ENCODE measurements at places on chromosomes 2 and 18. TPM values are rescaled to one million over a fixed set of nuclear protein-coding genes. Genes with fewer than 3 reads are reported as not detected.
A peak's percentile ranks its signal among the peaks of the same experiment; 100 is the strongest.

- no peak for DNase-seq
These were observed 257.5 kb upstream of the FN1 start for GRCh38 chr2:215693193-215693998.

GRCh38 chr2:82591718-82592117, 1867.4 kb downstream of the SUCLG1 start:
- DNase-seq = no peak

- no peak for DNase-seq
These were observed 94.2 kb upstream of the EPAS1 start for GRCh38 chr2:46202987-46203386.

- no peak for DNase-seq
These were observed 73.9 kb downstream of the MTCL1 start for GRCh38 chr18:8779251-8779650.

DNA sequence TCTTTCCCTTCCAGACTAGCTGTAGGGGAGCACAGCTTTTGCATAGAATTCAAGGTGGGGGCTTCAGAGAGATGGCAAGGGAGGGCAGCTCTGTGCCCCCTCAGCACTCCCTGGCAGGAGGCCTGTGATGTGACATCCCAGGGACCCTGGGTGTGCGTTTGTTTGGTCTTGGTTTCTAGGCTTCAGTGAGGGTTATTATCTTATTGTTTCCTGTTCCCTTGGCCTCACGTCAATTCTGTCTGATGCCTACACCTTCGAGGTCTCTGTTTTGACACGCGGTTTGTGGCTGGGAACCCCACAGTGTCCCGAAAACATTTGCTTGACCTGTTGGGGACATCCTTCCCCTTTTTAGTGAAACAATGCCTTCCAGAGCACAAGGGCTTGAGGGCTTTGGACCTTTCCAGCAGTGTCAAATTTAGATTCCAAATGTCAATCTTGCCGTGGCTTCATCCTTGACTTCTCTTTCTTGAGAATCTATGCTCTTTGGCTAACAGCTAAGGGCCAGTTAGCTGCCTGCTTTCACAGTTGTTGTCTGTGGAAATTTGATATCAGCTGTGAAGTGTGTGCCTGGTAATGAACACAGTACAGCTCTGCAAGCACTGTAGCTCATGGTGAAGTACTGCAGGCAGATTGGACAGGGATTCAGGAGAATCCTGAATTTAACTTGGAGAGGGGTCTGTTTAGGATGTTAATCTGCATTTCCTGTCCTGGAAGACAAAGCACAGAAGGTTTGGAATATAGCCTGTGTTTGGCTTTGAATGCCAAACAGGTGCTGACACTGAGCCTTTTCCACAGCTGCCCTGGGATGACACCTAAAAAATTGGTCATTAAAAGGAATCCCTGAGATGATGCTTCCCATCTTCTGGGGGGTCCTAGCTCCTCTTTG, 108.2 kb upstream of the CXCR4 start:
- no peak for DNase-seq

GRCh38 chr2:101983928-101984327, 7.8 kb upstream of the IL1R2 start:
- DNase-seq = no peak

DNA sequence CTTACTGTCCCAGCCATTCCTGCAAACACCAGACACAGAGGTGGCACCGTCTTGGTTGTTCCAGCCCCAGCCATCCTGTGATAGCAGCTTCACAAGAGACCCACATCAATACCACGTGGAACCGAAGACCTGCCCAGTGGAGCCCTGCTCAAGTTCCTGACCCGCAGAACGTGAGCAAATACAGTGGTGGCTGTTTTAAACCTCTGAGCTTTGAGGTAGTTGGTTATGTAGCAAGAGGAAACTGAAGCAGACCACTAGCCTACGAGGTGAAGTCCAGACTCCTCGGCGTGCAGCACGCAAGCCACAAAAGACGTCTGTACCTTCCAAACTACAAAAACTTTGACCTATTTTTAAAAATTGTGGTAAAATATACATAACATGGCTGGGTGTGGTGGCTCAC, 96.1 kb upstream of the ODC1 start:
- DNase-seq = no peak

DNA sequence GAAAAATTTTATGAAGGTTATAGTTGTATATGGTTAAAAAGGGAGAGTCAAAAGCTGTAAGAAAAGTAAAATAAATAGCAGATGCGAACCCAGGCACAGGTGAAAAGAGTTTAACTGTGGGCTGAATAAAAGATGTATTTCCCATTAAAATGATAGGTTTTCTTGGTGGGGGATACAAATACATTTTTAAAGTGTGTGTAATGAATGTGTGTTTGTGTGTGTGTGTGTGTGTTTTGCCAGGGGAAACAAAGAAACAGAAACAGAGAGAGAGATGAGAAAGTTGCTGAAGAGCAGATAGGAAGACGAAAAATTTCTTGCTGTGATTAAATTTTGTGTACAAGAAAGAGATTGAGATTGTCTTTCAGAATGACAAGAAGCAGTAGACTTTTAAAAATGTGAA, 12.1 kb downstream of the TFPI start:
- no peak for DNase-seq

DNA sequence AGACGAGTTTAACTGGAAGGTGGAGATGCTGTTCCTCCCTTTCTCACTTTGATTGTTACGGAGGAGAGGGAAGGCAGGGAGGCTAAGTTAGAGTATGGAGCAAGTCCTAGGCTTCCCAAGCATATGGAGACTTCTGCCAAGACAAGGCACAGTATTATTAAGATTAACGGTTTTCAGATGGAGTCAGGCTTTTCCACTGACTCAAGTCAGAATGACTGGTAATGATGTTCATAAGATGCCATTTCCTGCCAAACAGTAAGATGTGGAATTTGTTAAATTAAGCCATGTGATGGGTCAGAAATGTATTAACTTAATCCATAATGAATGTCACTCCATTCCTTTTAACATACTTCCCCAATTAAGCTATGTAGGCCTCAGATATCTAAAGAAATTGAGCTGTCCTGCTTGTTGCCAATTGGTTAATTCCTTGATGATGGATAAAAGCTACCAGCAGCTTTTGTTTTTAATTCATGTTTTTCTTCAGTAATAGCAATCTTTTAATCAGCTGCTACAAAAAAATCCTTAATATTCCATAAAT, 383.7 kb downstream of the ZNF521 start:
- no peak for DNase-seq

DNA sequence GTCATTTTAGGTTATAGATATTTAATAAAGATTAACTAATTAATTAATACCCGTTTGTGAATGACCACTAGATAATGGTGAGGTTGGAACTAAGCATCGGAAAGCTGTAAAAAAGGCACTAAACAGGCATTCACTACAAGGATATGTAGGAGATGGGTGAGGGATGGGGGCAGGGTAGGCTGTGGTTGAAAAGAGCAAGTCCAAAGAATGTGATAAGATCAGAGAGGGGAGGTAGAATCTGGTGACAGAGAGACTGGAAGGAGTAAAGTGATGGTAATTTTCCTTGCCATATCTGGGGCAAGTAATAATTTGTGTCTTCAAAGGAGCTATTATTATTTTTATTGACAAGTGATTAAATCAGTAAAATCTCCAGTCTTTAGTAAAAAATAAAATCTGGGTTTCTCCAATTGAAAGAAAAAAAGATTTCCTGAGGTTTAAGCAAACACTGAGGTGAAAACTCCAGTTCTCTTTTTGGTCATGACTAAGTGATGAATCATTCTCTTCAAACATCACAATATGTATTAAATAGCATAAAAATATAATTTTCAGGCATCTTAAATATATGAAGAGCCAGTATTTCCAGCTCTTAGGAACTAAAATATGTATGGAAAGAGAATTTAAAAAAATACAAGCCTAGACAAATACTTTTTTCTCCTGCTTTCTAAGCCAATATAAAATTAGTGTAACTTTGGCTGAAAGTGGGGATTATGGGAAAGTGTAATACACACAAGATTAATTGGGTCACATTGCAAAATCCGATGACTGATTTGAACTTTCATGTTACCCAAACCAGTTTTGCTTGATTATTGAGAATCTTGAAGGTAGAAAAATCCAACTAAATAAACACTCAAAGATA, 259.1 kb upstream of the RBMS1 start:
- no peak for DNase-seq

GRCh38 chr18:32815881-32816280, 43.1 kb upstream of the KLHL14 start:
- no peak for DNase-seq

- DNase-seq = no peak
These were observed 46.8 kb upstream of the PXDN start for GRCh38 chr2:1791006-1791605.

DNA sequence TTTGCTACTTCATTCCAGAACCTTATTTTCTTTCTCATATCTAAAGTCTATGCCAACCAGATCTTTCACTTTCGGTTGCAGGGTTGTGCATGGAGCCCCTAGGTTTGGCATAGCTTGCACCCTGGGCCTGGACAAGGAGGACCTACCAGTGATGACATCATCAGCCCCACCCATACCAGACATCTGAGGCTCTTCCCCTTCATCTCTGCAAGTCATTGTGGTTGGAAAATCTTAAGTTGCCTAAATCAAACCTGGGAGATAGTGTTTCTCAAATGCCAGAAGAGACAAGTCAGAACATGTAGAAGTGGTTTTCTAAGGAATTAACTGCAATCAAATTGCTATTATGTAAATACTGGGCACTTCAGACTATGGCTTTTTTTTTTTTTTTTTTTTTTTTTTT, 363.3 kb downstream of the ZNF516 start:
- no peak for DNase-seq

GRCh38 chr2:9336241-9336575, 87.1 kb downstream of the ITGB1BP1 start:
- no peak for DNase-seq

DNA sequence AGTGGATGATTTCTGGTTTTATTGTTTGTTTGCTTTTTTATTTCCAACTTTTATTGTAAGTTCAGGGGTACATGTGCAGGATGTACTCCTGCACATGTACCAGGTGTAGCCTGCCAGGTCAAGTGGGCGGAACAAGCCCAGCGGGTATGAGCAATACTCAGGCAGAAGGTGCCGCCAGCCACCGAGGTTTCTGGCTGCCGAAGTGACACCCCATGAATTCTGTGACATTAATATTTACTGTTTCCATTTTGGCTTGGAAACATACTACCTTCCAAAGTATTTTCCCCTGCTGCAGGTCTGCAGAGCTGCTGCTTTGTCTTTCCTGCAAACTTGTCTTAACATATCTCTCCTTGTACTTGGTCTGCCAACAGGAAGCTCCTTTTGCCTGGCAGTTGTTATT, 78.5 kb downstream of the PTPN4 start:
- no peak for DNase-seq

GRCh38 chr2:237923481-237924163, 43.2 kb upstream of the UBE2F start:
- peak; percentile 81 for DNase-seq

DNA sequence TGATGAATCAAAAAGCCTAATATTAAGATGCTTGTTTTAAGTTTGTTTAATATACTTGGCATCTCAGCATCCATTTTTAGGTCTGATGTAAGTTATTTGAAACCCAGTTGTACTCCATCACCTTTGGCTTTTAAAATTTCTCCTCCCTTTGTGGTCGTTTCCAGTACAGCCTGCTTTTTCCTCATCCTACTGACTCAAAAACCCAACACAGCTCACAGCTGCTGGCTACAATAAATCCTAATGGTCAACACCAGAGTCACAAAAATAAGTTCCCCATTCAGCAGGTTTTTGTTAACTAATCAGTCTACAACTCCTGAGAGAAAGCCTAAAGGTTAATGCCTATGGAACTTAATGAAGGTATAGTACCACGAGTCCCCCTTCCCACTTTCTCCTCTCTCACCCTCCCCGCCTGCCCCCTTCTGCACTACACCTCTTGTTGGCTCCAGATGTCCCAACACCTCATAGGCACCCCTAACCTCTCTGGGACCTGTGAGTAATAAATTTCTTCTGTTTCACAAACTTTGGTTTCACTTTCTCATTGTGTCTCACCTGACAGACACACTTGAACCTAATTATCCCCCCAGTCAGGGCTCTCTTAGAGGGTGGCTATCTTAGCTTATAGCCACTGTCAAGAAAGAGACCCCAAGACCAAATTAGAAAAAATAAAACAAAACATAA, 148.6 kb downstream of the GALNT1 start:
- no peak for DNase-seq

GRCh38 chr2:219521066-219521880, 7.0 kb downstream of the ASIC4 start:
- no peak for DNase-seq

DNA sequence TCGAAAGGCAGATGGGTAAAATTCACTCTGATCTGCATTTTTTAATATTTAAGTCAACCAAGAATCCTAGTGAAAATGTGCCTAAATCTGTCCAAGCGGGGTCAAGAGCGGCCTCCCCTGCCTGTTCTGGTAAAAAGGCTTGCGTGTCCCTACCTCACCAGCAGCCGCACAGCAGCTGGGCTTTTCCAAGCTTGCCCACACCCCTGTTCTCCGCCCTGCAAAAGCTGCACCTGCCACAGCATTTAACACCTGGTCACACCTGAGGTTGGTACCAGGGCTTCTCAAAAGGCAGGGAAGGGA, 25.8 kb upstream of the TMEM182 start:
- DNase-seq = no peak

GRCh38 chr2:48279344-48280090, 250.4 kb upstream of the STON1 start:
- no peak for DNase-seq

GRCh38 chr2:231699006-231699405, 9.3 kb upstream of the PTMA start:
- DNase-seq = no peak

DNA sequence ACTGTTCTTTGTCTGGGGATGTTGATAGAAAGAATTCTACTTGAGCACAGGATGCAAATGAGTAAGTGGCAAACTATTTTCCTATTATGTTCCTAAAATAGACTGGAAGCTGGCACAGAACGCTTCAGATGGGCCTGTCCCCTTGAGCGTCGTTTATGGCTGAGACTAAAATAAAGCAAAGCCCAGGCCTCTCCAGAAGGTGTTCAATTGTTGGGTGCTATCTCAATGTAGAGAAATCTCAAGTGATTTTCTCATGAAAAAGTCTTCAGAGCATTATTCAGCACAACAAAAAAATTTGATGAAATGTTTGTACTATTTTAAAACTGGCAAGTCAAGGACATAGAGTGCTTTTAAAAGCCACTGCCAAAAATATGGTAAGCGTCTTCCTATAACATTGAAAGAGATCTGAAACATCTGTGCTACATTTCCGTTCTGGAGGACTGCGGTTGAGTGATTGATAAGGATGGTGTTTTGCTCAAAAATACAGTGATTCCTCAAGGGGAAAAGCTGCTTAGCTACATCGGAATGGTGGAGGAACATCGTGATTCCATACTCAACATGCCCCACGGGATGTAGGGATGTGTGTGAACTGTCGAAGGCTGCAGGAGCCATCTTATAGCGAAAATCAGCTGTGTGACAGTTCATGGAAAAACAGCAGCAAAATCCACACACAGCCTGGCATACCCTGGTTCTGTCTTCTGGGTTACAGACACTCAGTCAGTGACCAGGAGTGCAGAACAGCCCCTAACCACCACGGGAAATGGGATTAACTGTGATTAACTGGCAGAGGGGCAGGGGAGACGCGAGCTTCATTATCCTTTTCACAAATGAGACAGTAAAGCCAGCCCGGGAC, 10.4 kb upstream of the LRRFIP1 start:
- DNase-seq = no peak

GRCh38 chr2:74406035-74406434, 15.4 kb downstream of the C2orf81 start:
- no peak for DNase-seq

GRCh38 chr18:49114556-49114955, 163.8 kb upstream of the SMAD7 start:
- DNase-seq = no peak

GRCh38 chr2:47218899-47219525, 63.9 kb upstream of the STPG4 start:
- no peak for DNase-seq

Gene MAP2
- total RNA-seq = 18.7 TPM

Gene TTLL4
- 17.1 TPM for total RNA-seq

Gene AGXT
- total RNA-seq = not detected

Gene DPP10
- not detected for total RNA-seq

Gene GGCX
- total RNA-seq = 46.3 TPM
